ENCODE measurements at places on chromosomes 7 and 10.

- no peak for DNase-seq
These were observed 157.6 kb upstream of the AGR3 start for GRCh38 chr7:17039372-17039771.

GRCh38 chr7:71251706-71252105, 119.8 kb downstream of the GALNT17 start:
- no peak for DNase-seq

DNA sequence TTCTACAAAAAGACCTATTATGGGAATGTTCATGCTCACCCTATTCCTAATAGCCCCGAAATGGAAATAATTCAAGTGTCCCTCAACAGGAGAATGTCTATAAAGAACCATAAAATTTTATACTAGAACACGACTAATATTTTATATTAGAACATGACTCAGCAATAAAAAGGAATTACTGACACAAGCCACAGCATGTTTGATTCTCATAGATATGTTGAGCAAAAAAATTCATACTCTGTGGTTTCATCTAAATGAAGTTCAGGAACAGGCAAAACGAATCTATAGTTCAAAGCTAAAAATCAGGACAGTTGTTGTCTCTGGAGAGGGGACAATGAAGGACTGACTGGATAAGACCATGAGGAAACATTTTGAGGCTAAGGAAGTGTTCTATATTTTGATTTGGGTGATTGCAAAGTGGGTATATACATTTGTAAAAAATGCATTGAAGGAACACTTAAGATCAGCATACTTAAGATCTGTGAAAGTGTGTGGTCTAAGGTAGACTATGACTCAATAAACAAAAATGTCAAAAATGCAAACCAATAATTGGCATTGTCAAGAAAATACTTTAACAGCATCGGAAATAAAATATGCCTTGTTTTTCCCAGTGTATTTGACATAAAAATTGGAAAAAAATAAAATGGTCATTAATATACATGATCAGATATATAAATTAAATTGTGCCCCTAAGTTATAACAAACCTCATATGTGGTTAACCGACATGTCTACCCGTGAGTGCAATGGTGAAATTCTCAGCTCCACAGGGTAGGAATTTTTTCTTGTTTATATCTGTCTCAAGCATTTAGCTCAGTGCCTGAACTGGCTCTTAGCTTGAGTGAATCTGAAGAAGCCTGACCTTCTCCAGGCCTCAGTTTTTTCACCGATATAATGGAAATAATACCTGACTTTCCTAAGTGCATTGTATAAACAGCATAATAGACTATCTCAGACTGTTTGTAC, 124.9 kb upstream of the CTTNBP2 start:
- no peak for DNase-seq

DNA sequence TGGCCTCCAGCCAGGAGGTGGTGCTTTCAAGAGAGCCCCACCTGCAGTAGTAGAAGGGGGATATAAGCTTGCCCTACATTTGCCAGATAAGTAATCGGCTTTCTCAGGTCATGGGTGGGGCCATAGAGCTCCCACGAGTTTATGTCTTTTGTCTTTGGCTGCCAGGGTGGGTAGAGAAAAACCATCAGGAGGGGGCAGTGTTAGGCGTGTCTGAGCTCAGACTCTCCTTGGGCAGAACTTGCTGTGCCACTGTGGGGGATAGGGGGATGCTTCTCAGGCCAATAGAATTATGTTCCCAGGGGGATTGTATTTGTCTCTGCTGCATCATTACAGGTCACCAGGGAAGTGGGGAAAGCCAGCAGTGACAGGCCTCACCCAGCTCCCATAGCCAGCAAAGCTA, 12.3 kb upstream of the MRPS33 start:
- no peak for DNase-seq

GRCh38 chr10:118017071-118017740, 29.5 kb downstream of the RAB11FIP2 start:
- DNase-seq = no peak

DNA sequence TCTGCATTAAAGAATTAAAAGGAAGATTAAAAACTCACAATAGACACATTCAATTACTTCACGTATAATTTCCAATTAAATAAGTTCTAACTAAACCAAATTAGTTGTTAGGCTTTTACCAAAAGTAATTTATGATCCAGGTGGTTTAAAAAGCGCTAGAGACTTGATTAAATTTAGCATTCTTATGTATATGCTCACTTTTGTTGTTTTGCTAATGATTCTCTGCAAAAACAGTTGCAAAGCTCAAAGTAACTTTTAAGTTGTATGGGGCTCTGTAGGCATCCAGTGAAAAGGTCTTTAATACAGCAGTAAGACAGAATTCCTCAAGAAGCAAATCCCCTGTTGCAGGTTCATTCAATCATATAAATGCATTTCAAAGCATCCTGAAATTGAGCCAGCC, 15.5 kb upstream of the PNPLA8 start:
- no peak for DNase-seq

- DNase-seq = no peak
These were observed 144.5 kb downstream of the NEURL1 start for GRCh38 chr10:103637927-103638557.

DNA sequence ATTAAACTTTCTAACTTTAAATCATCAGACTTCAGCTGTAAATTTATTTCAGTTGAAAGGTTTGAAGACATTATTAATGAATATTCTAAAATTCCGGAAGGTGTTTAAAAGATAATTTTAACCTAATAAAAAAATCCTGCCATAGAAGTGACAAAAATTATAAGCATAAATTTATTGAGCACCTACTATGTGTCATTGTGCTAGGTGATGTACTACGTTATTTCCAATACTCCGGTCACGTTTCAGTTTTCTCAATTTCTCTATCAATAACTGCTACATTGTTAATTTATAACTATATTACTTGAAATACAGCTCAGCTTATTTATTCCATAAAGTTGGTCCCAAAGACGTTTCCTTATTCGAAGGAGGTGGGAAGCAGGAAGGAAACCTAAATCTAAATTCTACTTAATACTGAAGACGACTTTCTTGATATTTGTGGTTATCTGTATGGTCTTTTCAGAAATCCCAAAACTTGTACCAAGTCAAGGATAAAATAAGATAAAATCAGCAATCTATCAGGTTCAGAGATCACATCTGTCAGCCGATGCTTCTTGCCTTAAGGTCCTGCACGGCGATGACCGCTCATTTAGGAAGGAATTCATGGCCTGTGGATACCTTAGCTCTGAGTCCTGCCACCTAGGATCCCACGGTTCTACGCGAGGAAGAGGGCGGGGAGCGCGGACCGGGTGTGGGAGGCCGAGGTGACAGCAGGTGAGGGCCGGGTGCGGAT, 1.2 kb upstream of the ZEB1 start:
- DNase-seq = peak; percentile 49

DNA sequence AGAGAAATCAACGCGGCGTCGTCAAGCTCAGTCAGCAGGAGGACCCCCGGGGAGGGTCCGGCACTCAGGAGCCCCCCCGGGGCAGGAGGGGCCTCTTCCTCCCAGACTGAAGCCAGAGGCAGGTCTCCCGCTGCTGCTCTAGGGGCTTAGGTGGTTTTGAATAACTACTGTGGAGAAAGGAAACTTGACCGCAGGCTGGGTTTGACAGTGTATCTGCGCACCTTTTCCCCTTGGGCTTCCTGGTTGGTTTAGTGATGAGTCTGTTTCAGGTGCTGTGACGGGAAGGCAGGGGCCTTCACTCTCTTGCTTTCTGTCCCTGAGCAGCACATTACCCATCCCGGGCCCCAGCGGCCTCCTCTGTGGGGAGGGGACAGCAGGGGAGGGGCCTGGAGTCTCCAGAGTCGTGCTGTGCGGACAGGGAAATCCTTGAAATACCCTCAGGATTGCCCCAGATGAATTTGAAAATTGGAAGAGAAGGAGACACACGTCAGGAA, 262.2 kb downstream of the ADARB2 start:
- no peak for DNase-seq

DNA sequence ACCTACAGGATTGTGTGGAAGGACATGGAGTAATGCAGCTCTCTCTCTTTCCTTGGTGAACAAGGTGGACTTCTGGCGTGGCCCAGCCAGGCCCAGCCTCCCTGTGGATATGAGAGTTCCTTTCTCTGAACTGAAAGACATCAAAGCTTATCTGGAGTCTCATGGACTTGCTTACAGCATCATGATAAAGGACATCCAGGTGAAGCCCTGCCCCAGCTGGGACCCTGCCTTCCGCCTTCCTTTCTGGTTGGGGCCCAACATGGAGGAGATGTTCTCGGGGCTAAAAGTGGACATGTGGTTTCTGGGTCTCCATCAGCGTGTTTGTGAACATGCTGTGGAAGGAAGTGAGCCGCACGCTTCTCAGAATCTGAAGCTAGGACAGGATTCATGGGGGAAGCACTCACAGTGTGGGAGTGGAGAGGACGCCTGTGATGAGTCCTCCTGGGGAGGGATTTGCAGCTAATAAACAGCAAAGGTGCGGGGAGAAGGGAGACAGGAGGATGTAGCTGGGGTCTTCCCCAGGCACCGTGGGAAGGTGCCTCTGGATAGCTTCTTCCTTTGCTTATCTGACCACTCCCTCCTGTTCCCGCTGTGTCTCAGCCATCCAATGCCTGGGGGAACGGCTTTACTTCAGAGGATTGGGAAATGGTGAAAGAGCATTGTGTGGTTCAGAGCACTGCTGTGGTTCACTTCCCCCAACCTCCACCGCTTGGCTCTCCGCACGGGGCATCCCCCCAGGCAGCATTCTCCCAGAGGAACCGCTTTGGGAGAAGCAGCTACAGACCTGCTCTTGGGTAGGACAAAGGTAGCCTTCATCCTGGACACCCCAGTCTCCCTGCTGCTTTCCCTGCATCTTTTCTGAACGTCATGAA, 5.5 kb downstream of the CPA5 start:
- DNase-seq = no peak

DNA sequence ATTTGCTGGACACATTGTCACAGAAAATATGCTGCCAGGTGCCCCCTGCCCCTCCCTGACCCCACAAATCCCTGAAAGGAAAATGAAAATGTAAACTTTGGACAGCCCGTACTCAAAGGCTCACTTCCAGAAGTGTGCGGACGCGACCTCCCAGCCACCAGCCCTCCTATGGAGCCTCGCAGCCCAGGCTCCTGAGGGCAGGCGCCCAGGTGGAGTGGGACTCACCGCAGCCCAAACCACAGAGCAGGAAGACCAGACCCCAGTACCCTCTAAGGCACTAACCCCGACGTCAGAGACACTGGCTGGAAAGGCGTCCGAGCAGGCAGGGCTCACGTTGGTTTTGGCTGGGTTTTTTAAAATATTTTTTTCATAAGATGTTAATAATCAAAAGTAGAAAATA, 57.3 kb downstream of the CSGALNACT2 start:
- DNase-seq = no peak

DNA sequence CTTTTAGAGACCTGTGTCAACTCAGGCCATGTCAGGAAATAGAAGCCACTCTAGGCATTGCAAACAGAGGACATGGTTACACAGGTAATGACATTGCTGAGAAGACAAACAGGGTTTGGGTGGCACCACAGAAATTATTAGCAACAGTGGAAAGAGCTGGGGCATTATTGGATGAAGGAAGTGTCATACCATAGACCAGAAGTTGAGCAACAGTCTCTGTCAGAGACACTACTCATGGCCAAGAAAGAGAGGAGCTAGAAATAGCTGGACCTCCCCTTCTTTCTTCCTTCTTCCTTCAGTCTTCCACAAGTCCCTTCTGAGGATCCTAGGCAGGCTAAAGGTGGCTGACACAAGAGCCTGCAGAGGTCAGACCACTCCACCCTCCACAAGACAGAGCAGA, 4.2 kb upstream of the LIPA start:
- no peak for DNase-seq

DNA sequence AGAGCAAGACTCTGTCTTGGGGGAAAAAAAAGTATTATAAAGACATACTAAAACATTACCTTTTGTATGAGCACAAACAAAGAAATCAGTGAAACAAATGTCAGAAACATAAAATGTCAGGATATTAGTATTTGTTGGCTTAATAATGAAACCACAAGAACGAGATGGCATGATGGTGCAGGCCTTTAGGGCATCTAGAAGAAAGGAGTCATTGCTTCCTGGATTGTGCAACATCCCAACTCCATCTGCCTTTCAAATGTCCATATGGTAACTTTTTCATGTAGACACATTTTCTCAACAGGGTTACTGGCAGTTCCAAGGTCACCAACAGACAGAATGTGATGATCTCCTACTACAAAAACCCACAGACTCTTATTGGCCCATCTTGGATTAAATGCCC, 96.6 kb downstream of the ZNF248 start:
- DNase-seq = no peak

DNA sequence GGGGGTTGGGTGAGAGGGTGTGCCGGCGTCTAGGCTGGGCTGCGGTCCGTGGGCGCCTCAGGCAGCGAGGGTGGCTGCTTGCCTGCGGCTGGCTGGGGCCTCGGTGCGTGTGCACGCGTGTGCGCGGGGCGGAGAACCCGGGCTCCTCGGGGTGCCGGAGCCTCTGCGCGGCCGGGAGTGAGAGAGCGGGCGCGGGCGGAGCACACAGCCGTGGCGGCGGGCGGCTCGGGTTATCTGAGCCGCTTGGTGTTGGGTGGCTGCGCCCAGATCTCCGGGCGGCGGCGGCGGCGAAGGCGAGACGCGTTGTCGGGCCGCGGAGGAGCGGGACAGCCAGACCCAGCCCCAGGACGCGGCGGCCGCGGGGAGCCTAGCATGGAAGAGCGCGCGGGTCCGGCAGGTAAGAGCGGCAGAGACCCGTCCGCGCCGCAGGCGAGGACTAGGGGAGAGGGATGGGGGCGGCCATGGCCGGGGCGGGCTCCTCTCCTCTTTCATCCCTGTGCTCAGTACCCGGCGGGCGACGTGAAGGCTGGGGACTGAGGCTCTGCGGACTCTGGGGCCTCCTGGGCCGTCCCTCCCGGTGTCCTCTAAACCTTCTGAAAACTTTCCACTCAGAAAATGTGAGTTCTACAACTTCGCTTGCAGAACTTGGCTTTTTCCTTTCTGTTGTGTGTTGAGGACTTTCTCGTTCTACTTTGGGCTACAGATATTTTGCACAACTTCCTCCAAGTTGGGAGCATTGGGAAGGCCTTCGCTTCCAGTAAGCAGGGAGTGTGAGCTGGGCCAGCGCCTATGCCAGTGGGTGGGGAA, 9.8 kb upstream of the PAX2 start:
- no peak for DNase-seq

DNA sequence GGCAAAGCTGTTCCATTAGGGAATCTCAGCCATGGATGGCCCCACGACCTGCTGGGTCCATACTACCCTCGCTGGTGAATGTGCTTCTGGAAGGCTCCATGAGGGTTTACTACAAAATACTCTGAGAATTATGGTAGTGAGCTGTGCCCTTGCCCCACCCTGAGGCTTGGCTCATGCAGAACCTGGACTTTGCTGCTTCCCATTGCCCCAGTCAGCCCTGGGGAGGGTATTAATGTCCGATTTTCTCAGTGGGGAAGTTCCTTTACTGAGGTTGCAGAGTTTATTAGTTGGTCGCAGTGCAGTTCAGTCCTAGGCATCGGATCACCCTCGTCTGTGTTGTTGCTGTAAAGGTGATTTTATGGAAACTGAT, 310.1 kb downstream of the WDR37 start:
- no peak for DNase-seq

All from stimulated activated CD8-positive, alpha-beta memory T cell treated with anti-CD3 and anti-CD28 coated beads, Interleukin-4, amount 100 ng/mL, for 1 hour (primary cell).